ENCODE measurements at places on chromosomes 3 and 15. TPM values are rescaled to one million over a fixed set of nuclear protein-coding genes. Genes with fewer than 3 reads are reported as not detected.

DNA sequence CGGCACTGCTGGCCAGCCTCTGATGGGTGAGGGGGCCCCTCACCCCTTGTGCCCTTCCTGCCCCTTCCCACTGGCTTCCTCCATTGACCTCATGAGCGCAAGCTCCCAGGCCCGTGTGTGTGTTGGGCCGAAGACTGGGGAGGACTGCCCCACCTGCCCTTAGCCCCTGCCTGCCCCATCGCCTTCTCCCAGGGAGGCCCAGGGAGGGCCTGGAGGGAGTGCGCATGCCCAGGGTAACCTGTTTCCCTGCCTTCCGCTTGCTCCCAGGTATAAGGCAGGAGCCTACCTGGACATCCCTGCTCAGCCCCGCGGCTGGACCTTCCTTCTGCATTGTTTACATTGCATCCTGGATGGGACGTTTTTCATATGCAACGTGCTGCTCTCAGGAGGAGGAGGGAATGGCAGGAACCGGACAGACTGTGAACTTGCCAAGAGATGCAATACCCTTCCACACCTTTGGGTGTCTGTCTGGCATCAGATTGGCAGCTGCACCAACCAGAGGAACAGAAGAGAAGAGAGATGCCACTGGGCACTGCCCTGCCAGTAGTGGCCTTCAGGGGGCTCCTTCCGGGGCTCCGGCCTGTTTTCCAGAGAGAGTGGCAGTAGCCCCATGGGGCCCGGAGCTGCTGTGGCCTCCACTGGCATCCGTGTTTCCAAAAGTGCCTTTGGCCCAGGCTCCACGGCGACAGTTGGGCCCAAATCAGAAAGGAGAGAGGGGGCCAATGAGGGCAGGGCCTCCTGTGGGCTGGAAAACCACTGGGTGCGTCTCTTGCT, 8.8 kb downstream of the DLL4 start:
- no peak overlapping the region for H3K4me3 ChIP-seq
- no peaks in the 10 kb centered on the region for H3K27me3 ChIP-seq
- H3K27ac ChIP-seq = no peak overlapping the region
- peak; percentile 59 for DNase-seq

- no peaks in the 10 kb centered on the region for H3K4me1 ChIP-seq
- no peak overlapping the region for H3K4me3 ChIP-seq
- no peaks in the 10 kb centered on the region for H3K27me3 ChIP-seq
- no peak for DNase-seq
- H3K36me3 ChIP-seq = peaks cover 2% of the 10 kb centered on the region
These were observed 350.6 kb downstream of the PLCL2 start for GRCh38 chr3:17235310-17235709.

DNA sequence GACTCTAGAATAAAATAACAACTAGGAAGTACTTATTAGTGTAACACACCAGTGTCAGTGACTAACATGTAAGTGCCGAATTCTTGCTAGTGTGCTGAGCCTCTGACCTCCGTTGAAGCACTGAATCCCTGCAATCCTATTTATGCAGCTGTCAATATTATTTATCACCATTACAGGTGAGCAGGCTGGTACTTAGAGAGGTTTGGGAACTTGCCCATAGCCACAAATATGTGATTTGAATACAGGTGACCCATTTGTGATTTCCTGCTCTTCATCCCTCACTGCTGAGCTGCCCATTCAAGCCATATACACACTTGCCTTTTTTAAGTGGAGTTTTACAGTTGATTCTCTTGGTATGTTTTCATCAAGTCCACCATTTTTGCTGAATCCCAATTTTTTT, 12.2 kb downstream of the EIF4E3 start:
- H3K36me3 ChIP-seq = peaks cover 7% of the 10 kb centered on the region
- H3K27me3 ChIP-seq = no peaks in the 10 kb centered on the region
- peaks cover 22% of the 10 kb centered on the region for H3K4me1 ChIP-seq
- DNase-seq = no peak
- H3K4me3 ChIP-seq = no peak overlapping the region

DNA sequence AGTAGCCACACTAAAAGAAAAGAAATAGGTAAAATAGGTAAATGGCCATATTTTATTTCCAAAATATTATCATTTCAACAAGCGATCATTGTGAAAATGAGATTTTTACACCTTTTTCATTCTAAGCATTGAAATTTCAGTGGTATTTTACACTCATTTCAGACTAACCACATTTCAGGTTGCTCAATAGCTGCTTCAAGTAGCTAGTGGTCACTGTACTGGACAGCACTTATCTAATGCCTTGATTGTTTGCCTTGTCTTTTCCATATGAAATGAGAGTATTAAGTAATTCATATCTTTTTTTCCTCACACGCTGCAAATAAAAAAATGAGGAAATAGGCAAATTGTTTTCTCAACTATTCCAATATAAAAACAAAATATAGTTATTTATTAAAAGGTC, 332.8 kb downstream of the NLGN1 start:
- no peaks in the 10 kb centered on the region for H3K4me1 ChIP-seq
- no peak for DNase-seq
- no peaks in the 10 kb centered on the region for H3K27me3 ChIP-seq
- H3K4me3 ChIP-seq = no peak overlapping the region
- no peaks in the 10 kb centered on the region for H3K36me3 ChIP-seq
- no peak overlapping the region for H3K27ac ChIP-seq

GRCh38 chr3:129245141-129245540, 4.3 kb upstream of the COPG1 start:
- peaks cover 22% of the 10 kb centered on the region for H3K4me1 ChIP-seq
- H3K36me3 ChIP-seq = no peaks in the 10 kb centered on the region
- no peak overlapping the region for H3K4me3 ChIP-seq
- no peak for DNase-seq
- H3K27me3 ChIP-seq = no peaks in the 10 kb centered on the region

GRCh38 chr3:195133462-195133861, 137.5 kb downstream of the XXYLT1 start:
- no peak overlapping the region for H3K27ac ChIP-seq
- no peaks in the 10 kb centered on the region for H3K36me3 ChIP-seq
- H3K27me3 ChIP-seq = no peaks in the 10 kb centered on the region
- peaks cover under 1% of the 10 kb centered on the region for H3K4me1 ChIP-seq
- DNase-seq = peak; percentile 77
- H3K4me3 ChIP-seq = no peak overlapping the region

- H3K4me3 ChIP-seq = no peak overlapping the region
- H3K4me1 ChIP-seq = no peaks in the 10 kb centered on the region
- H3K27me3 ChIP-seq = no peaks in the 10 kb centered on the region
- H3K27ac ChIP-seq = no peak overlapping the region
- DNase-seq = no peak
These were observed 47.6 kb upstream of the TRPM1 start for GRCh38 chr15:31149088-31149505.

DNA sequence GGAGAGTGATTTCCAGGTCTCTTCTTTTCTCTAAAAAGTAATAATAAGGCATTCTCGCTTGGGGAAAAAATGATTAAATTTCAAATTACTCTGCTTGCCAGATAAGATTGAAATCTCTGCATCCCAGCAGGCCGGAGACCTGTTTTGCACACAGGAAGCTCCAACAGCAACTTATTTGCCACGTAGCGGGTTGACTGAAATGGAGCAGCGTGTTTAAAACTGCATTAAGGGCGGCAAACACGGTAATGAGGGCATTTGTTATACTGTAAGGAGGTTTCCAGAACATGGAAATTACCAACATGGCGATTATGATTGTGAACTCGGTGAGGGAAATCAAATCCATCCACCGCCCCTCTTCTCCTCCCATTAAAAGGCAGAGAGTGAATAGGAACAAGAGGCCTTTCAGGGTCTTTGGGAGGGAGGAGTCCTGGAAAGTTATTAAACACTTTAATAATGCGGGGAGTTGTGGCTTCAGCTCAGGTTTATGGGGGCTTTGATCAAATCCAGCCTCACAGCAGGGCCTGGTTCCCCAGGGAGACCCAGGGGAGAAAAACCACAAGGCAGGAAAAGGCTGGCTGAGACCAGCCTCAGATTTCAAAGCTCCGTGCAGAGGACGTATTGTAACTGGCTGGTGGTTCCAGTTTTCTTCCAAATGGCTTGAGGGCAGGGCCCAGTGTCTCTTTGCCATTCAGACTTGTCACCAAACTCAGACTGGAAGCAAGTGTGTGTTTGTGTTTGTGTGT, 242.3 kb downstream of the TLE3 start:
- H3K27ac ChIP-seq = no peak overlapping the region
- no peak for DNase-seq
- H3K36me3 ChIP-seq = no peaks in the 10 kb centered on the region
- H3K27me3 ChIP-seq = no peaks in the 10 kb centered on the region
- H3K4me3 ChIP-seq = no peak overlapping the region
- peaks cover 13% of the 10 kb centered on the region for H3K4me1 ChIP-seq

DNA sequence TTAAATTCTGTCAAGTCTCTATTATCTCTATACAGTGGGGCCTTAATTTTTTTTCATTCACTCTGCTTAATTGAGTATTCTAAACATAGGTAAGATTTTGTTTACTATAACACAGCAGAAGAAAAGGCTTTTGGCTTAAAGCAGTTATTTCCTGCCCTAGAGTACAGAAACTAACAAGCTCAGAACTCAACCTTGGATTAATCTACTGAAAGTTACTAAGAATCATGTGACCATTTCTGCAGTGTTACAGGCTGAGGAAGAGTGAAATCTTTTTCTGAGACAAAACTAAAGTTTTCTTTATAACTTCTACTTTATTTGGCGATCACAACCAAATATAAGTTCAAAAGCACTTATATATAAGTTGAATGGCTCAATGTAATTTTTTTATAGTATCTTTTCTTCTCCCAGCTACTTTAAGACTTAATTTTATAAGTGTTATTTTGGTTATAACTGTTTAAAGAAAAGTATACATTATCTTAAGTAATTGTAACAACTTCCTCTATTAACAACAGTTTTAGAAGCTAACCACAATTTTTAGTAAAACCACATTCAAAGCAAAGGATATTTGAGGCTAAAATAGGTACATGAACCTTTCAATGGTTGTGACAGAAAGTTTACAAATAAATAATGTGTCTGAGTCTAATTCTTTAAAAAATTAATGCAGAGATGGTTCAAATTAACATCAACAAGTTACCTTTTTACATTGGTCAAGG, 240.6 kb upstream of the NAALADL2 start:
- no peak for DNase-seq
- no peak overlapping the region for H3K27ac ChIP-seq
- no peaks in the 10 kb centered on the region for H3K4me1 ChIP-seq
- H3K36me3 ChIP-seq = no peaks in the 10 kb centered on the region
- H3K4me3 ChIP-seq = no peak overlapping the region
- no peaks in the 10 kb centered on the region for H3K27me3 ChIP-seq

GRCh38 chr15:73015493-73015892, 36.8 kb upstream of the NEO1 start:
- H3K36me3 ChIP-seq = no peaks in the 10 kb centered on the region
- H3K27me3 ChIP-seq = no peaks in the 10 kb centered on the region
- no peak overlapping the region for H3K27ac ChIP-seq
- no peak for DNase-seq

GRCh38 chr3:110687138-110687537, 384.5 kb upstream of the NECTIN3 start:
- H3K36me3 ChIP-seq = no peaks in the 10 kb centered on the region
- H3K27me3 ChIP-seq = no peaks in the 10 kb centered on the region
- H3K27ac ChIP-seq = no peak overlapping the region
- no peaks in the 10 kb centered on the region for H3K4me1 ChIP-seq
- DNase-seq = no peak

DNA sequence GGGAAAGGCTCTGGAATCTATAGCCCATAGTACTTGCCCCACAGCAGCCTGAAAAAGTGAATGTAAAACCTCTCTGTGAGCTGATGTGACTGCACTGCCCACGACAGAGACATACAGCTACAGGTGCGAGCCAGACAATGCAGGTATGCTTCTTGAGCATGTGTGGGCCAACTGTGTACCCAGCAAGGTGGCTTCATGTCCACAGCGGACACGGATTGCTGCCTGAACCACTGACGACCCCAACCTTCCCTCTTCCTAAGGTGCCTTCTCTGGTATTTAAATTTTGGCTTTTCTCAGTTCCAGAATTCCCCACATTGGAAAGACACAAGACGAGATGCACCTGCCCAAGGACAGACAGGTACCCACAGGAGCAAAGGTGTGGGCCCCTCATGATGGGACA, 65.8 kb downstream of the SCN5A start:
- no peaks in the 10 kb centered on the region for H3K4me1 ChIP-seq

The CPN2 gene
- not detected for total RNA-seq

The FMN1 gene
- 19.2 TPM for total RNA-seq

The SPINT1 gene
- 3.1 TPM for total RNA-seq

The LRRN1 gene
- 0.99 TPM for total RNA-seq

The ACOX2 gene
- total RNA-seq = not detected

The EXD1 gene
- not detected for total RNA-seq

Data from natural killer cell (primary cell).